ENCODE measurements at places on chromosomes 6 and 20.

DNA sequence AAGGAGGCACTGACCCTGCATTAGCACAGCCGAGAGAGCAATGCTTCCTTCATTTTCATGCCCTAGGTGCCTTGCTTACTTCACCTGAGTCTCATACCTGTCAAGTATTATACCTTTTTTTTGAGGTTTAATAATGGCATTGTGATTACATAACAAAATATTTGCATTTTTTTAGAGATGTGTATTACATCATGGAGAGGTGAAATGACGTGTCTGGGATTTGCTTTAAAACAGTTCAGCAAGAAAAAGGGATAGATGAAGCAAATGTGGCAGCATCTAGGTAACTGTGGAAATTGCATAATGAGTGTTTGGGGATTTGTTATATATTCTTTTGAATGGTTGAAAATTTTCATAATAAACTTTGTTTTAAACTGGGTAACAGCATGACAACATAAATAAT is 48.9 kb downstream of the NKX2-2 start:
- DNase-seq: no peak

- no peak for DNase-seq
These were observed 75.5 kb downstream of the ZDHHC14 start for GRCh38 chr6:157456524-157456829.

DNA sequence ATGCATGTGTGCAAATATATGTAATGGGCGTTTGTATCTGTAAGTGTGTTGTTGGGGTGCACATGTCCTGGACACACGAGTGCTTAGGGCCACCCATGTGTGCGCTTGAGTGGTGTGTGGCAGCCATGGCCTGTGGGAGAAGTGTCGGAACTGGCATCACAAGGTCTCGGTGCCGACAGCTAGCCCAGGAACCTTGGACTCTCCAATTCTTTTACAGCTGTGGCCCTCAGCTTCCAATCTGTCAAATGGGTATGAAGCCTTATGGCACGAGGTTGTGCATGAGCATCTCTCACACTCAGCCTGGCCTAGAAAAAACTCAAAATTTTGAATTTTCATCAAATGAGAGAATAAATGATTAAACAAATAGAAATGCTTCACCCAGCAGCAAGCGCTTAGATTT is 42.0 kb downstream of the SPDEF start:
- DNase-seq: no peak

GRCh38 chr6:139367810-139368351 is 6.6 kb downstream of the CITED2 start:
- DNase-seq: no peak

- DNase-seq: no peak
These were observed 53.2 kb upstream of the NFATC2 start for GRCh38 chr20:51595744-51596143.

GRCh38 chr20:58065508-58066361 is 162.7 kb downstream of the ANKRD60 start:
- no peak for DNase-seq

- no peak for DNase-seq
These were observed 304 bp downstream of the PBX2 start for GRCh38 chr6:32189742-32190053.

DNA sequence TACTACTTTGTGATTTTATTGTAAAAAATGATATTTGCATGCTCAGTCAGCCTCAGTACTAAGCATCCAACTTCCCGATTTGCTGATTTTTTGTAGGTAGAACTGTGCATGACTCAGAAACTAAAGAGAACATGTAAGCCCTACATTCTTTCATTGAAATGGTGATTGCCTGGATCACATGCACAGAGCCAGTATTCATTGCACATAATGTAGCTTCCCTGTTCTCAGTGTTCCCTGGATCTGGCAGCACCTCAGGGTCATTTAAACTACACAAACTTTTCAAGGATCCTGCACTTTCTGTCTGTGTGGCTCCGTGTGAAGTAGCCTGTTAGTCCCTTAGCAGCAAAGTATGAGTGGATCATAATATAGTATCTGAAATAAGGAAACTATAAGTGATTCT is 422.9 kb upstream of the AGPAT4 start:
- no peak for DNase-seq

DNA sequence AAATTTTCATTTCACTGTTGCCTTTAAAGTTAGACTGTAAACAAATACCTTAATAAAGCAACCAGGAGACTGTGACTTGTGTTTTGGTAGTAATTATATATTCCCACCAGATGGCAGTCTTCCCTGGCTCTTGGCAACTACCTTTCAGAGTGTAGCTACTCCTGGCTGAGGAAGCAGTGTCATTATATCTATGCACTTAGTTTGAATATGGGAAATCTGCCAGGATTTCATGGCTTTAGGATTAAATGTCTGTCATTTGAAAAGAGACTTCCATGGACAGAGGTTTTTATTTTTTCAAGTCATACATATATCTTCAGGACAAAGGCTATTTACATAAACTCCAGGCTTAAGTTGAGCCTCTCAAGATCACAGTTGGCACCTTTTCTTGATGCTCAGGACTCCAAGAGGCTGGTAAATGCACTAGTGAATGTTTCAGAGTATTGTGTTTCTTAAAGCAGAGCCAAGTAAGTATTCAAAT is 160.1 kb downstream of the C6orf58 start:
- no peak for DNase-seq

DNA sequence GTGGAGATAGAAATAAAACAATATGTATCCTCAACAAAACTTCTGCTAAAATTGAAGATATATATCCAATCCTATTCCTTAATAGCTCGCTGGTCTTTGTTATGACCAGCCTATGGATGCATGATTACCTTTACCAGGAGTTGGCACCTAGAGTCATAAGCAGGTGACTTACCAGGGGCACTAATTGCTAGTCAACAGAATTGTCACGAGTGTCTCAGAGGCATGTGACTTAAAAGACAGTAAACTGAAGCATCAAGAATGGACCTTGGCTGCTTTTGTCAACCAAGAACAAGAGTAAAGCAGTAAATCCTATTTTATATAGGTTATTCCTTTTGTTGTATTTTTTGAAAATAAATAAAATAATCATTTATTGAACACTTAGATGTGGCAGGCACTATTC is 115.4 kb downstream of the MYO6 start:
- DNase-seq: no peak

- no peak for DNase-seq
These were observed 112.0 kb upstream of the CCN2 start for GRCh38 chr6:132063204-132063603.

DNA sequence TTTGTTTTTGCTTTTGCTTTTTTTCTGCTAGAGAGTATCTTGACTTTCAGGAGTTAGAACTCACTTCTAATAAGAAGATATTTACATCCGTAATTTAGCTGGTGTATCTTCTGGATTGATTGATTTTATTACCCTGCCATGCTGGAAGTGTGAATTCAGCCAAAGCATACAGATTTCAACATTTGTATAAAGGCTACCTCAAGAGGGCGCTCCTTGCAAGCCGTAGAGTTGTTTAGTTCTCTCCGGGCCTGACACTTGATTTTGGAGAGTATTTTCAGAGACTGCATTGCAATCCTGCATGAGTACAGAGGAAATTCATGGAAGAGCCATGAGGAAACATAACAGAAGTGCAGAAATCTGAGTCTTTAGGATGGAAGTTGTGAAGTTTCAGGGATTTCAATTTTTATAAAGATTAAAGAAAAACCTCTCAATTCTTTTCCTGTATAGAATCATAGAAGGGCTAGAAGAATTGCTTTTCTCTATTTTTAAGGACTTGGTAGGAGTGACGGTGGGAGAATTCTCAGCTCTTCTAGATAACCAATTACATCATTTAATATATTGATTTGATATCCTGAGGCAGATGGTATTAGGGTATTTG is 66.7 kb upstream of the TIAM2 start:
- peak; percentile 49 for DNase-seq

- no peak for DNase-seq
These were observed 76.8 kb upstream of the NXT1 start for GRCh38 chr20:23273776-23274175.

GRCh38 chr6:20069021-20069522 is 143.2 kb downstream of the MBOAT1 start:
- DNase-seq: no peak

DNA sequence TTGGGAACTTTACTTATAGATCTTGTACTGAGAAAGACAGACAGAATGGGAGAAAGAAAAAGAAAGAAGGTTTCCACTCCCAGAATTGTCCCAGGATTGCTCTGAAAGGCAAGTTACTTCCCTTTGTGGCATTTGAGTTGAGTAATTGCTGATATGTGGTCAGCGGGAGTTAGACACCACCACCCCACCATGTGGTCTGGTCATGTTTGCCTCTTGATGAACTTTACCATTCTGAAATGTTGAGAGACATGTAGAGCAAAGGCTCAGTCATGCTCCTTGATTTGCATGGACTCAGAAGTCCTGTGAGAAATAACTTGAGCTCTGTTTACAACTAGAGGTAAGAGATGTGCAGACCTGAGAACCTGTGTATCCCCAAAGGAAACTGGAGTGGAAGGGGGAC is 17.1 kb downstream of the TCF21 start:
- DNase-seq: no peak

DNA sequence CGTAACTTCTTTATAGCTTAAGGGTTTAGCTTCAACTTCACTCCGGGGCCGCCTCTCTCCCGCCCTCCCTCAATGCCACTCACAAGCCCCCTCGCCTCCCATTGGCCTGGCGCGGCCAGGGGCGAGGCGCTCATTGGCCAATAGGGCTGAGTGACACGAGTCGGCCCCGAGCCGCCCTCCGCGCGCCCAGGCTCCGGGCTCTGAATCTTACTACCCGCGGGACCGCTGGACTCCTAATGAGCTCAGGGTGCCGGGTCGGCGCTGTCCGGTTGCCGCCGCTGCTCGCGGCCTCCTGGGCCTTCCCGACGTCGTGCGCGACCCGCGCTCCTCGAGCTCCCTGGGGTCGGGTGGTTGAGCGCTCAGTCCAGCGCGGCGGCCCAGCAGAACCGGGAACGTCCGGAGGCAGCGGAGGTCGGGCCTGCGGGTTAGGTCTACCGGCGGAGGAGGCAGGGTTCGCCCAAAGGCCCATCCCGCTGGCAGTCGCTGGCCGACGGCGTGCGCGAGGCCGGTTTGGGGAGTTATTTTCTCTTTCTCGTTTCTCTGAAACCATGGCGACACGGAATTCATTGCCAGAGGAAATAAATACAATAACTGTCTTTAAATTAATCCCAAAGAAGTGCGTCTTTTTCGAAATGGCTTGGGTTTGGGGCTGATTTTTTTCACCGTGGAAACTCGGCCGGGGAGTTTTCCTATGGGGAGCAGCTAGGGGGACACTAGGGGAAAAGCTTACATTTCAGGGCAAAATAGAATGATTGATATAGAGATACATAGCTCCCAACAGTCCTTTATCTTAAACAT is at the start of gene SIM1:
TSS of gene SIM1 (minus strand) at position 19 of the 798 bp plus-strand sequence. CDS start 1,453 bp downstream, outside the sequence.
- no peak for DNase-seq

- DNase-seq: no peak
These were observed 183.2 kb upstream of the MYLIP start for GRCh38 chr6:15945593-15946159.

DNA sequence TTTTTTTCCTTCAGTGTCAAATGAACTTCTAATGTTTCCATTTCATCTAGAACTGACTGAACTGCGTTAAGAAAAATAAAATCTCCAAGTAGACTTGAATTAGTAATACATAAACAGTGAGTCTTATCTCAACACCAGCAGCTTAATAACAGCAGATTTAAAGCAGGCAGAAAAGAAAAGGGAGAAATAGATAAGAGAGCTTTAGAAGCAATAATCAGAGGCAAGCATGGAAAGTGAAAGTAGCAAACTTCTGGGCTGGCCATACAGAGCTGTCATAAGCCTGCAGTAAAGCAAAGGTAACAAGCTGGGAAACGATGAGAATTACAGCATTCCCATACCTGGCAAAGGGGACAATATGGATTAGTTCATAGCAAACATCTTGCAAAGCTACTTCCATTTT is 16.9 kb upstream of the ANGPT4 start:
- DNase-seq: no peak

DNA sequence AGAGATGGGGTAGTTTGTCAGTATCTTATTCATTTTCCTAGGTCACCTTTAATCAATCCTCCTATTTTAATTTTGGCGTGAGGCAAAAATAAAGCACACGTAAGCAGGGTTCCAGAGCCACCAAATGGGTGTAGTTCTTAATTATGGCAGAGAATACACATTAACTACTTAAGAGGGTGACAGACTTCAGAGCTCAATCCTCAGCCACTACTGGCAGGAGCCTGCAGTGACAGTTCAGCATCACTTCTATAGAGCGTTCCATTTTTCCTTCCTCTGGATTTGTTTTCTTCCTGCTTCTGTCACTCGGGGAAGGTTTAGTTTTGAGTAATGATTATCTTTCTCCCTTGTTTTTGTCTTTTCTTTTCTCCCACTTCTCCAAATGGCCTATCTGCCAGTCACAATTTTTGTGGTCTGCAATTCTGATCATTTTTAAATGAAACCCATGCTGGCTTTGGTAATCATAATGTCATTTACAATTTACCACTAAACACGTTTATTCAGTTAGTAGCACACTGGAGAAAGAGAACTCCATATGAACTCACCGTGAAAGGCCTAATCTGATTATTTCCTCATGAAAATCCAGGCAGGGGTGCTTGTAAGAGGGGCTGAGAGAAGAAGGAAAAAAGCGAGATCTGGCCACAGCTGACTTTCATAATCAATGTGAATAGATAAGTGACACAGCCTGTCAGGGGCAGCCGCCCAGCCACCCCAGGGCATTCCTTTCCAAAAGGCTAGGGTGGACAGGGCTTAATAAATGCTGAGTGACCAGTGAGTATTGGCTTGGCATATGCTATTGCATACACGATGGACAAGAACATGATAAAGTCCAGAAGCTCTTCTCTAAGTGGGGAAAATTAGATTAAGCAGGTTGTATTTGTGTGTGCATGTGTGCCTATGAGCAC is 412.1 kb downstream of the PKHD1 start:
- no peak for DNase-seq

DNA sequence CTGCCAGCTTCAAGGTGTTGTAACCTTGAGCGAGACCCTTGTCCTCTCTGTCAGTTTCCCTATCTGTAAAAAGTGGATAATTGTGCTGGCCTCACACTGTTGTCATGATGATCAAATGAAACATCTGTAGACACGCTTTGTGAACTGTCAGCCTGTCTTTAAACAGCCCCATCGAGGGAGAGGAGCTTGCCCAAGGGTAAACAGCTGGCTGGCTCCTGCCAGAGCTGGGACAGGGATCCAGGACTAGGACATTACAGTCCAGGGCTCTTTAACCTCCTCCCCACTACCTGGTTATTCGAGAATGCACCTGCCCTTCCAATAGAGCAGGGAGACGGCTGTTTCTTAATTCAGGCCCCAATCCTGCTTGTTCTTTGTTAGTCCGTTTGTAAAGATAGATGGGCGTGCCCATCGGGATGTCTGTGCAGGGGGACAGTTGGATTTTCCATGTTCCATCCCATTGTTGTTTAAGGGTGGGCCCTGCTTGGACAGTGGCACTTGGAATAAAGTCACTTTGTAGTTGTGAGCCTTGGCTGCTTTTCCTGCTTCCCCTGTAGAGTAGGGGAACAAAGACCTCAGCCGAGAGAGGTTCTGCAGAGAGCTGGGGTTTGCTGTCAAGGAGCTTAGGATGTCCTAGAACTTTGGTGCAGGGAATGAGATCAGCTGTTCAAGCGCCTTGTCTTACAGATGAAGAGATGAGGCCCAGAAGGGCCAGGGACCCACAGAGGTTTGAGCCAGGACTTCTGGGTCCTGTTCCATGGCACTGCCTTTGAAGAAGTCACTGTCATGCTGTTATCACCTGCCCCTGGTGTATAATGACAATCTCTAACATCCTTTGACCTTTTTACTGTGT is 77.9 kb upstream of the MYL9 start:
- DNase-seq: no peak

GRCh38 chr6:34025112-34025807 is 120.6 kb downstream of the GRM4 start:
- no peak for DNase-seq

Measured in stimulated activated CD8-positive, alpha-beta memory T cell treated with anti-CD3 and anti-CD28 coated beads, Interleukin-2, amount 100 ng/mL, for 48 hours (primary cell).